ENCODE measurements at places on chromosomes 2 and 18.

DNA sequence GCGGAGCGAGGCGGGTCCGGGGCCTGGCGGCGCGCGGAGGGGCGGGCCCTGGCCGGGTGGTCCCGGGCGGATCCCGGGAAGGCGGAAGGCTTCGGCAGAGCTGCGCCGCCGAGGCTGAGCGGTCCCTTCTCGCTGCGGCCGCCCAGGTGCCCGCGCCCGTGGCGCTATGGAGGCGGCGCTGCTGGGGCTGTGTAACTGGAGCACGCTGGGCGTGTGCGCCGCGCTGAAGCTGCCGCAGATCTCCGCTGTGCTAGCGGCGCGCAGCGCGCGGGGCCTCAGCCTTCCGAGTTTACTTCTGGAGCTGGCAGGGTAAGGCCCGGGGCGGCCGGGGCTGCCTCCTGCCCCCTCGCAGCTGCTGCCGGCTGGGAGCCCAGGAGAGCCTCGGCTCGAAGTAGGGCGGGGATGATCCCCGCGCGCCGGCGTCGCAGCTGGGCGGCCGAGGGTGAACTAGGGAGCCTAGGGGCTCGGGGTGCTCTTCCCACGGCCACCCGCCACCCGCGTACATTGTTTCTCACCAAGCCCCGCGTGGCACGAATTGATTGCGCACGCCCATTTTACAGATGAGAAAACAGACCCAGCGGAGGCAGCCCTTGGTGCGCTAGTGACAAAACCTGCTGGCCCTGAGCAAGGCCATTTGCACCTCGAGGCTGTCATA is at the start of gene SLC66A3:
TSS of gene SLC66A3 (plus strand) at position 87 of the 655 bp plus-strand sequence. CDS start at position 167, 80 bp downstream.
- H3K27me3 ChIP-seq, result no peaks in the 10 kb centered on the region
- peaks cover 24% of the 10 kb centered on the region for H3K4me1 ChIP-seq
- H3K27ac ChIP-seq, result peak within 1 kb of the TSS; percentile 86
- peak; percentile 77 for DNase-seq
- H3K4me3 ChIP-seq, result peak within 1 kb of the TSS; percentile 78

DNA sequence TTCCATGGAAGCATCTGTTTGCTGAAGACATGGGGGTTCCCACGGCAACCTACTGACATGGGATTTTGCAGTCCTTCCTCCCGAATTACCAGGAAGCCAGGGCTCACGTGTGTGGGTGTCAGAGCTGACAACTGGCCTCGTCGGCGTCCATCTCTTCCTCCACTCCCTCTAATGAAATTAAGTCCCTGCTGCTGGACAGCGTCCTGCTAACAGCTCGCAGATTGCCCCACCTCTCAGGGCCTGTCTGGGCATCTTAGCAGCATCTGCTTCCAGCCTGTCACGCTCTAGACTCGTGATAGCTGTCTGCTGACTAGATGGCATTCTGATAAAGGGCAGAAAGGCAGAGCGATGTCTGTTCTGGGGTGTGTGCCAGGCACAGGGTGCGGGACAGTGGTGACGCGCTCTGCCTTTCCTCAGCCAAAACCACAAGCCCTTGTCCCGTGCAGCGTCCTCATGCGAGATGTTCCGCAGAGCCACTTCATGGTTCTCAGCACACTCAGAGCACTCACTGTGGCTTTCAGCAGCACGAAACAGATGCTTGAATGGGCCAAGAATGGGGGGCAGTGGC is 161.1 kb downstream of the ARL4C start:
- no peaks in the 10 kb centered on the region for H3K27me3 ChIP-seq
- peaks cover 21% of the 10 kb centered on the region for H3K4me1 ChIP-seq
- peak; percentile 27 for DNase-seq
- H3K36me3 ChIP-seq, result peaks cover 3% of the 10 kb centered on the region
- H3K4me3 ChIP-seq, result no peak overlapping the region
- H3K27ac ChIP-seq, result peak overlapping the region; percentile 81

- no peaks in the 10 kb centered on the region for H3K4me1 ChIP-seq
- no peak for DNase-seq
- peaks cover 15% of the 10 kb centered on the region for H3K27me3 ChIP-seq
- H3K4me3 ChIP-seq, result no peak overlapping the region
- no peak overlapping the region for H3K27ac ChIP-seq
- no peaks in the 10 kb centered on the region for H3K36me3 ChIP-seq
Observed at GRCh38 chr18:55319459-55320193, 268.4 kb downstream of the TCF4 start.

DNA sequence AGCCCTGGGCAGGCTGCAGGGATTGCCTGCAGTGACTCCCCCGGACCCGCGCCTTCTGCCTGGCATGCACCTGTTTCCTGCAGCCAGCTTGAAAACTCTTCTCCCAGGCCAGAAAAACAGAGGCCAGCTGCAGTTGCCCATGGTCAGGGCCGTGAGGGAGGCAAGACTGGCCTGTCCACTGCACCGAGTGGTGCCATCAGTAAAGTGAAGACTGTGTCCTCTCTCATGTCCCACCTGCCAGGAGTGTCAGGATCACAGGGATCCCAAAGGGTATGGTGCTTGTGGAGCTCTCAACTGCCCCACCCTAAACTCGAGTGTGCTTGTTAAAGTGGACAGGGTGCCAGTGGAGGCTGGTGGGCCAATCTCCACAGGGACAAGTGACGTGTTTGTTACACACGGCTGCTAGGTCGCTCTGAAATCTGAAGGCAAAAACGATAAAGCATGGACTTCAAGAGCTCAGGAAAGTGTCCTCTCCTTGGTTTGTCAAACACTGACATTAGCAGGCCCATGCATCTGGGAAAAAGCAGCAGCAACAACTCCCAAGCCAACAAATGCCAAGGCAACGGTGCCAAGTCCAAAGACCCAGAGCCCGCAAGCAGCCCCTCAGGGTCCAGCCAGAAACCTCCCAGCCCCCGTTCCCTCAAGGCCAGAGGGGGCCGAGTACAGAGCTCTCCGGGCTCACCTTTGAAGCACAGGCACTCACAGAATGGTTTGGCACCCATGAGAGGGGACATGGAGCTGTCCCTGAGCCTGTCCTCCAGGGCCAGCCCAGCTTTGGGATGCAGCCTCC is 213.2 kb downstream of the HDAC4 start:
- H3K27me3 ChIP-seq, result no peaks in the 10 kb centered on the region
- no peak overlapping the region for H3K4me3 ChIP-seq
- DNase-seq, result no peak
- no peak overlapping the region for H3K27ac ChIP-seq
- peaks cover 15% of the 10 kb centered on the region for H3K36me3 ChIP-seq

DNA sequence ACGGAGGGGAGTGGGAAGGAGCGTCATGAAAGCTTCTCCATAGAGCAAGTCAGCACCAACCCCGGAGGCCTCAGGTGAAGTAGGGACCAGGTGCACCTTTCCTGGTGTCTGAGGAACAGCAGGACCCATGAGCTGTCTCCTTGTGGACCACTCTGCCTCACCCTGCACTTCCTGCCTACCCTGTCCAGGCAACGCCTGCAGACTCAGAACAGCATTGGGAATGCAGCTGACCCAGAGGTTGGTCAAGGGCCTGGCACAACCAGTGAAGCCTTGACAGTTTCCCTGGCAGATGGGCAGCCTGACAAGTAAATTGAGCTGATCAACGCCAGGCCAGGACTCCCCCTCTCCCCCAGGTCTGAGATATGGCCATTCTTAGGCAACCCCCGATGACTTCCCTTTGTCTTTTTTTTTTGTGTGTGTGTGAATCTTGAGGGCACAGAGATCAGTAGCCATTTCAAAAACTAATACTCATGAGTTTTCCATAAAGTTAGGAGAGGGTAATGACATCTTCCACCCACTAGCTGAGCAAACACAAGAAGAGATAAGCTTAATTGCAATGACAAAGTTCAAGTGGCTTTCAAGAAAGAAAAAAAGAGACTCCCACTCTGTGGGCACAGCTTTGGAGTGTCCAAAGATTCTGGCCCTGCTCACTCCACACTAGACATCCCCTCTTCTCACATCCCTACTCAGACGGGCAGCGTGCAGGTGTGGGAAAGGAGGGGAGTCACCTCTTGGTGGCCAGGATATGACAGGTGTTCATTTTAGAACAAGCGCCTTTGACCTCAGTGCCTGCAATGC is 3.5 kb upstream of the FABP1 start:
- no peak overlapping the region for H3K27ac ChIP-seq
- H3K36me3 ChIP-seq, result no peaks in the 10 kb centered on the region
- H3K4me1 ChIP-seq, result no peaks in the 10 kb centered on the region

DNA sequence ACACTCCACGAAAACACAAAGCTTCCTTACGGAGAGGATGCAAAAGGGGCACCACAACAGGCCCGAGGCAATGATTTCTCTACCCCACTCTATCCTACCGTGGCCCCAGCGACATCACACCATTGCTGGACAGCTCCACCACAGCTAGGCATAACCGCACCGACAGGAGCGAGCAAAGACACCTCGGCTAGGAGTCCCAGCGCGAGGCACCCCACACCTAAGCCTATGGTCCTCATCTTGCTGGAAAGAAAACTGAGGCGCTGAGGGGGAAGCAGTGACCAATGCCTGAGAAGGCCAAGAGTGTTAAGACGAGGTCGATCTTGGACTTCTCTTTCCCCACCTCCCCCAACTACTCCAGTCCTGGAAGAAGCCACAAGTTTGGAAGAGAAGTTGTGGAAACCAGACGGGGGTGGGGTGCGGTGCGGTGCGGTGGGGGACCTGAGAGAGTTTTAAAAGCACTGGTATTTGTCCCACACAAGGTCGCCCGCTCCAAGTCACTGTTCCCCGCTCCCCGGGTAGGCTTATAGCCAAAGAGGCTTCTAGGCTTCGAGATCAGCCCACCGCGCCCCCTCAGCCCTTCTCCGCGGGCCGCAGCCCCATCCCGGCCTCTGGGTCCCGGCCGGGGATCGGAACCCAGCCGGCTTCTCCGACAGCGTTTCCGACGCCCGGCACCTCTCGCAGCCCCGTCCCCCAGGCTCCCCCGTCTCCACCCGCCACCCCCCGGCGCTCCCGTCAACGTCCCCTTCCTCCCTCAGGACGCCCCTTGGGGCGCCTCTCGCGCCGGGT is 766 bp downstream of the PDE6D start:
- no peaks in the 10 kb centered on the region for H3K27me3 ChIP-seq
- H3K36me3 ChIP-seq, result peaks cover 9% of the 10 kb centered on the region
- peak overlapping the region; percentile 99 for H3K4me3 ChIP-seq
- H3K4me1 ChIP-seq, result peaks cover 63% of the 10 kb centered on the region
- peak overlapping the region; percentile 99 for H3K27ac ChIP-seq

GRCh38 chr2:41741951-41742595 is 305.7 kb upstream of the PKDCC start:
- H3K4me1 ChIP-seq, result no peaks in the 10 kb centered on the region
- peaks cover 6% of the 10 kb centered on the region for H3K27me3 ChIP-seq
- no peak overlapping the region for H3K4me3 ChIP-seq
- no peak for DNase-seq
- H3K27ac ChIP-seq, result no peak overlapping the region

DNA sequence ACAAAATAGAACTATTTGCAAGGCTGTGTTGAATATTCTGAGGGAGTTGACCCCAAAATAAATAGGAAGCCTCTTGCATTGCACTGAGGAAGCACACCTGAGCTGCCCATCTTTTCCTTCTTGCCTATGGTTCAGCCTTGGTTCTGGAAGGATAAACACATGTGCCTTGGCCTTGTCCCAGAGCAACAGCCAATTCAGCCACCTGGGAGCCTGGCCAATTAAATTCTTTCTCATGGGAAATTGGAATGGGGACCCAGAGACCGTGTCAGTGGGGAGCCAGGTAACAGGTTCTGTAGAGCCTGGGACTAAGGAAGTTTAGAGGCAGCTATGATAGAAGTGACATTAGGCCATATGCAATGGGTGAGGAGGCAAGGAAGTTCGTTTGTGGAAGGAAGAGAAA is 99.6 kb downstream of the KLF7 start:
- no peaks in the 10 kb centered on the region for H3K4me1 ChIP-seq
- H3K27me3 ChIP-seq, result peaks cover 19% of the 10 kb centered on the region
- no peak overlapping the region for H3K4me3 ChIP-seq

Measured in effector memory CD8-positive, alpha-beta T cell (primary cell).